Lung microvascular endothelial cell (primary cell): ENCODE measurements at places on chromosomes 5 and 9.

- peak; percentile 83 for DNase-seq
Observed at GRCh38 chr5:65867542-65868195, 58.7 kb upstream of the ERBIN start.

- no peak for DNase-seq
Observed at GRCh38 chr5:151739395-151739794, 19.0 kb downstream of the ATOX1 start.

DNA sequence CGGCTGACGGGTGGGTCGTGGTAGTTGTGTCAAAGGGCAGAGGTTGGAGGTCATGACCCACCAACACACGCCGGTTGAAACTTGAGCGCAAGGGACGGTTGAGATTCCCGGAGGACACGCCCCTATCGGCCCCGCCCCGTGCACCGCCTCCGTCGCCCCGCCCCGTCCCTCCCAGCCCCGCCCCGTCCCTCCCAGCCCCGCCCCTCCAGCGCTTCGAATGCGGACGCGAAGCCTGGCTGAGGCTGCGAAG lies 226 bp upstream of the RANBP17 start:
- DNase-seq, result no peak

DNA sequence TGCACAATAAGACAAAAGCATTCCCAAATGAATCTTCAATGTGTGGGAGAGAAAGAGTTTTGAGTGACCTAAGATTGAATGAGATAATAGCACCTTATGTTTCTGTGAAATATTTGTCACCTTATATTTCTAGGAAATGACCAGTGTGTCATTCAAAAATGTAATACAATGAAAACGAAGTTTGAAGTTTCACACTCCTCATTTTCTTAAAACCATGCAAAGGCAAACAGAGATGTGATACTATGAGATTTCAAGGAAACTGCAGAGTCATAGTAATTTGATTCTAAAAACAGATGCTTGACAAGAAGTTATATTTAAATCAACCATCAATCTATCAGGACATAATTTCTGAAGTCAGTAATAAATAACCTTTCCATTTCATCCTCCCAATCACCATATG lies 13.6 kb upstream of the ABCA1 start:
- DNase-seq, result no peak

GRCh38 chr5:147957901-147958300 lies 51.6 kb upstream of the C5orf46 start:
- DNase-seq, result no peak

DNA sequence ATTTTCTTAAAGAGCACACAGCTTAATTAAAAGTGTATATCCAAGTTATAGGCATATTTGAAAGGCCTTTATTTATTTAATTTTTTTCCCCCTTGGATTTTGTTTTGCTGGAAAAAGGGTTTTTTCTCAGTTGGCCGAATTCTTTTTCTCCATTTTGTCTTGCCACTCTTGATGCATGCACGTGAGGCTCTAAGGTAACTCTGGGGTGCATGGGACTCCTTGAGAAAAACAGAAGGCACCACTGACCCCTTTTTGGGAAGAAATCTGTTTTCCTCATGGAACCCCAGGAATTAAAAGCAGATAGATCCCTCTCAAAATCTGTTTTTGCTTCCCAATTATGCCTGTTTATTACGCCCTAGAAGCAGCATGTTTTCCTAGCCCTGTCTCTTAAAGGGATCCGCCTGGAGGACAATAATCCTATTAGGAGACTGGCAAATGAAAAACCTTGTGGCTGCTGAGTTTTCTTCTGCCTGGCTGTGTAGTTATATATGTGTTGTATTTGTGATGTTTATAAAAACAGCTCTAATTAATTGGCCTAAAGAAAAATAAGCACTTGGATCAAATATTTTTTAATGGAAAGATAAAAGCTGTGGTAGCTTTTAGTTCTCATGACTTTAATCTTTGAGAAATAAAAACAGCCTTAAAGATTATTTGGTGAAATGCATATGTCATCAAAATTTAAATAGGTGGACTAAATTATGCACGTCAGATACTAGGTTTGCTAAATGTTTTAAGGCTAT lies 435.1 kb upstream of the CDH9 start:
- DNase-seq, result no peak
